ENCODE measurements at places on chromosomes 7 and 10.

- no peak for DNase-seq
These were observed 72.7 kb downstream of the CFAP46 start for GRCh38 chr10:132869621-132870020.

DNA sequence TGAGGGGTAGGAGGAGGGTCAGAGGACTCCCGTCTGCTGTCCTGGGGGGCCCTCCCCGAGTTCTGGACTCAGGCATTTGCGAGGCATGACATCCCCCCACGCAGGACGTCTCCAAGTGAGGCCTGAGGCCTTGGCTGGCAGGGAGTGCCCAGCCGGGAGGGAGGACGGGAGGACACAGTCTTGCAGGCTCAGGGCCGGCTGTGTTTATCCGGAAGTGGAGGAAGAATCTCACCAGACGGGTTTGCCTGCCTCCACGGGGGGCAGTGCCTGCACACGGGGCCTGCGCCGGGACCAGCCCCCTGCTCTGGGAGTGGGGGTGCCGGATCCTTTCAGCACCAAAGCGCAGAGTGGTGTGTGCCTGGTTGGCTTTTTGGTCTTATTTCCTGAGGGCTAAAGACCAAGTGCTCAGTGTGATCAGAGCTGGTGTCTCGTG, 10.9 kb downstream of the PWWP2B start:
- peak; percentile 86 for DNase-seq

DNA sequence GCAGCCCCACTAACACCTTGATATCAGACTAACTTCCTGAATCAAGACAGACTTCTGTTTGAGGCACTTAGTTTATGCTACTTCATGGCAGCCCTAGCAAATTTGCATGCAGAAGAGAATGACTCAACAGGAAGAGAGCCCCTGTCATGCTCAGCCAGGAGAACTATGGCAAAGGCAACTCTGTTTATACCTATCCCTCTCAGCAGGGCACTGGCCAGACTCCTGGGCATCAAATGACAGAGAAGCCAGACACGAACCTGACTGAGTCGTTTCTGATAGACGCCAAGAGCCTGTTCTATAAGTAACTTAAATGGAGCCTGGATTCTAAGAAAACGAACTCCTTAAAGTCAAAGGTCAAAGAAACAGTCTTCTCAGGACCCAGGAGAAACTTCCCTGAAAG, 50.9 kb upstream of the UNC5B start:
- peak; percentile 23 for DNase-seq

GRCh38 chr7:41047789-41048191, 655.1 kb downstream of the INHBA start:
- DNase-seq, result no peak

DNA sequence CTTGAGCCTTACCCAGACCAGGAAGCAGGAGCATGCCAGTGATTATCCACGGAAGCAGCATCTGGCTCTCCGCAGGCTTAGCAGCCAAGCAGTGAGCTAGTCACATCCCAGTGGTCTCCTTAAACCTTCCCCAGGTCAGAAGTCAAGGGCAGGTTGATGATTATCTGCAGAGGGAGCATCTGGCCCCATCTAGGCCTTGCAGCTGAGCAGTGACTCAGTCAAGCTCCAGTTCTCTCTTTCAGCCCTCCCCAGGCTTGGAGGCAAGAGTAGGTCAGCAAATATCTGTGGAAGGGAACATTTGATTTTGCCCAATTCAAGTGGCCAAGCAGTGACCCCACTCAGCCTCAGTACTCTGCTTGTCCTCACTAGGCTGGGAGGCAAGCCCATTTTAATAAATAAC, 61.6 kb downstream of the ANKRD7 start:
- DNase-seq, result no peak

DNA sequence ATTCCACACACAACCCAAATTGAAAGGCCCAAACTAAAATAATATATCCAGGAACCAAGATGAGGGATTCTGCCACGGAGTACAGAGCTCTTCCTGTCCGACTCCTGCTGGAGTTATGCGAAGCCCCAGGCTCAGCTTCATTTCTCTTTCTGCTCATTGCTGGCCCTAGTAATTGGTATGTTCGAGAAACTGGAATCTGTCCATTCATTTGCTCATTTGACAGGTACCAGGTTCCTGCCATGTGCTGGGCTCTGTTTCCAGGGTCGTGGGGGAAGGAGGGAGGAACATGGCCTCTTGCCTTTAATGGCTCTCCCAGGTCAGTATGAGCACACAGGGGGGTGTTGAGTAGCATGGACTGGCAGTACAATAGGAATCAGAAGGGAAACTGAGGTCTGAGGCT, 179.2 kb upstream of the SHH start:
- DNase-seq, result no peak

- DNase-seq, result peak; percentile 78
These were observed at the start of gene NDUFB8 for GRCh38 chr10:100529475-100530298. TSS of gene NDUFB8 (minus strand) at chr10:100529871. CDS start at chr10:100529851, 20 bp downstream.

- no peak for DNase-seq
These were observed 28.3 kb downstream of the POLR3A start for GRCh38 chr10:78000956-78001472.

GRCh38 chr7:137337902-137338301, 5.6 kb downstream of the PTN start:
- no peak for DNase-seq

- no peak for DNase-seq
These were observed 26.1 kb upstream of the MRC1 start for GRCh38 chr10:17782921-17783665.

- DNase-seq, result no peak
These were observed 44.5 kb downstream of the ZWINT start for GRCh38 chr10:56316603-56317002.

DNA sequence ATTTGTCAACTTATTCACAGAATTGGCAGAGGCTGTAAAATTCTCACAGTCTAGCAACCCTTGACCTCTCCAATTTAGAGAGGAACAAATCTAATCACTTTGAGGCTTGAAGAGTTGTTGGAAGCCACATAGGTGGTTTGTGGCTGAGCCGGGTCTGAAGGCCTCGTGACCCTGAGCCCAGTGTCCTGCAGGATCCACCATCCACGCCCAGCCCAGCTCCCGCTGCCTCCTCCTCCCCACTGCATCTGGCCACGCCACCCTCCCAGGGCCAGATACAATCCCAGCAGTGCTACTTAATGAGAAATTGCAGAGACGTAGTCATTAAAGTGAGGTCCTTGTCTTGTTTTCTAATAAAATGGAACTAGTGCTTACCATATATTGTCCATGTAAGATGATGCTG, 81.4 kb upstream of the SHH start:
- no peak for DNase-seq

GRCh38 chr7:138835087-138835486, 37.1 kb upstream of the ATP6V0A4 start:
- DNase-seq, result no peak

GRCh38 chr10:89158446-89158845, 48.7 kb downstream of the CH25H start:
- no peak for DNase-seq

DNA sequence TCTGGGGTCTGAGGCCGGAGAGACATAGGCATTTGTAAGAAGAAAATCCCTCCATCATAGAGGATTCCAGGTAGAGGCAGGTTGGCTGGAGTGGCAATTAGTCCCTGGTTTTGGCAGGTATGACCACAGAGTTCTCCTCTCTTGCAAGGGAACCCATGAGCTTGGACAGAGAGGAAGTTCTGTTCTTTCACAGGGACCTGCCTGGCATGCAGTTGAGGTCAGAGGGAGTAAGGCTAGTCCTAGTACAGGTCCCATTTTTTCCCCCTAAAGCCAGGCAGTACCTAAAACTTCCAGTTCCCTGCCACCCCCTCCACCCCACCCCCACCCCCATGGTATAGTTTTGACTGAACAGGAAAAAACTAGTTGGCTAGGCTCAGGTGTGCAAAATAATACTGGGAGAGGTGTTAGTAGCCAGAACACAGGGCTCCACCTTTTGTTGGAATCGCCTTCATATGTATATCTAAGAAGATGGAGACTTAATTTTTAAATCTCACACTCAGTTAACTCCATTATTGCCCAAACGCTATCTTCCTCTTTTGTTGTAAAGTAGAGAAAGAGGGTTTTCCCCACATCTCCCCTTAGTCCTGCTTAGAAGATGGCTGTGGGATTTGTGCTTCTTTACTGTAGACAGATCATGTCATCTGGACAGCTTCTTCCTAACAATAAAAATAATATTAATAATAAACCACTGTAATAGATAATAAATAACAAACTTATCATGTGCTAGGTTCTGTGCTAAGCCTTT, 188.1 kb downstream of the TCF7L2 start:
- no peak for DNase-seq

GRCh38 chr7:131554880-131555516, 1.4 kb downstream of the PODXL start:
- DNase-seq, result no peak

- DNase-seq, result no peak
These were observed 742.3 kb downstream of the TNS3 start for GRCh38 chr7:46839651-46840050.

GRCh38 chr7:116630932-116631671, 40.9 kb upstream of the MET start:
- DNase-seq, result no peak

GRCh38 chr7:156496865-156497264, 143.7 kb upstream of the RNF32 start:
- no peak for DNase-seq

- no peak for DNase-seq
These were observed 83.4 kb downstream of the LANCL2 start for GRCh38 chr7:55448526-55448925.

- no peak for DNase-seq
These were observed 27.1 kb downstream of the ARMC3 start for GRCh38 chr10:22954970-22955369.

DNA sequence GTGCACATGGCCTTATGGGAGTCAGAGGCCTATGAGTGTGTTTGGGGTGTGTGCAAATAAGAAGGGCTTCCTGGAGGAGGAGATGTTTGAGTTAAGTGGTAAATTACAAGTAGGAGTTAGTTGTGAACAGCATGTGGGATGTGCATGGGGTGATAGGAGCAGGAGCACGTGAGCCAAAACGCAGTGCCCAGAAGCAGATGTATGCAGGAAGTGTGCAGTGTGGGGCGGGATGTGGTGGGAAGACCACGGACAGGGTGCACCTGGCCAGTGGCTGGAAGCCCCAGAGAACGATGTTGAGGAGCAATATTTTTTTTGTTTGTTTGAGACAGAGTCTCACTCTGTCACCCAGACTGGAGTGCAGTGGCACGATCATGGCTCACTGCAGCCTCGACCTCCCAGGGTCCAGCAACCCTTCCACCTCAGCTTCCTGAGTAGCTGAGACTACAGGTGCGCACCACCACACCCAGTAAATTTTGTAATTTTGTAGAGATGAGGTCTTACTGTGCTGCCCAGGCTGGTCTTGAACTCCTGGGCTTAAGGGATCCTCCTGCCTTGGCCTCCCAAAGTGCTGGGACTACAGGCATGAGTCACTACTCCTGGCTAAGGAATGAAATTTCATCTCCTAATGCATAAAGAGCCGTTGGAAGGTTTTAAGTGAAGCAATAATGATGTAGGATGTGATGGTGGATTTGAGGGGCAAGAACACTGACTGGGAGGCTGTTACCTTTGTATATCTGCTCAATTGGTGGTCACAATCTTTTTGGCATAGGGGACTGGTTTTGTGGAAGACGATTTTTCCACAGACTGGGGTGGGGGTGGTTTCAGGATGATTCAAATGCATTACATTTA, 78.4 kb downstream of the LYZL2 start:
- DNase-seq, result no peak

GRCh38 chr7:89943525-89944050, 210.7 kb upstream of the STEAP1 start:
- no peak for DNase-seq

- no peak for DNase-seq
These were observed 2.5 kb downstream of the DGKB start for GRCh38 chr7:14900051-14900450.
